H9 (cell line): ENCODE measurements at places on chromosomes 6 and 20. TPM values are rescaled to one million over a fixed set of nuclear protein-coding genes. Genes with fewer than 3 reads are reported as not detected.

GRCh38 chr6:123908797-123909196 lies 105.1 kb downstream of the NKAIN2 start:
- DNase-seq, result no peak

- DNase-seq, result no peak
These were observed 17.3 kb downstream of the EEF1E1 start for GRCh38 chr6:8085053-8085511.

The KHDC1 gene
- total RNA-seq, result 7.7 and 7.8 TPM in 2 replicates

GRCh38 chr6:110635096-110635495 lies 158.7 kb upstream of the SLC22A16 start:
- DNase-seq, result no peak

The MAFB gene
- total RNA-seq, result 0.85 and 1.0 TPM in 2 replicates

The CST2 gene
- not detected in 2 replicates for total RNA-seq

DNA sequence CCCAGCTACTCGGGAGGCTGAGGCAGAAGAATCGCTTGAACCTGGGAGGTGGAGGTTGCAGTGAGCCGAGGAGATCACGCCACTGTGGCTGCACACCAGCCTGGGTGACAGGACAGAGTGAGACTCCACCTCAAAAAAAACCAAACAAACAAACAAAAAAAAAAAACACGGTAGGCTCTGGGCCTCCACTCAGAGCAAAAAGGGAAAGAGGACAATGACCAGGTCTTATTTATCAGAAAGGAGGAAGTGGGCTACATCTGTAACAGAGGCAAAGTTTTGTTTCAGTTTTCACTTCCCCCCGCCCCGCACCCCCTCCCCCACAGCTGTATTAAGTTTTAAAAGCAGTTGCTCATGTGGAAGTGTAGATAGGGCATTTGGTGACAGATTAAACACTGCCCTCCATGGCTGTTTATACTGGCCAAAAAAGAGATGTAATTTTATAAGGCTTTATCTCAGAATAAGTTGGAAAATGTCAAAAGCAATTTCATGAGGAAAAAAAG lies 114.6 kb downstream of the RCAN2 start:
- DNase-seq, result no peak

The AIF1 gene
- total RNA-seq, result 3.2 and 4.2 TPM in 2 replicates

GRCh38 chr20:59819496-59820203 lies 113.8 kb downstream of the SYCP2 start:
- DNase-seq, result peak; percentile 25

GRCh38 chr20:48339190-48339985 lies 488.4 kb downstream of the PREX1 start:
- no peak for DNase-seq

The GPLD1 gene
- 7.5 and 8.0 TPM in 2 replicates for total RNA-seq

The CPXM1 gene
- total RNA-seq, result 69.0 and 70.0 TPM in 2 replicates

GRCh38 chr6:55069132-55069781 lies 105.1 kb upstream of the HCRTR2 start:
- DNase-seq, result peak; percentile 30

DNA sequence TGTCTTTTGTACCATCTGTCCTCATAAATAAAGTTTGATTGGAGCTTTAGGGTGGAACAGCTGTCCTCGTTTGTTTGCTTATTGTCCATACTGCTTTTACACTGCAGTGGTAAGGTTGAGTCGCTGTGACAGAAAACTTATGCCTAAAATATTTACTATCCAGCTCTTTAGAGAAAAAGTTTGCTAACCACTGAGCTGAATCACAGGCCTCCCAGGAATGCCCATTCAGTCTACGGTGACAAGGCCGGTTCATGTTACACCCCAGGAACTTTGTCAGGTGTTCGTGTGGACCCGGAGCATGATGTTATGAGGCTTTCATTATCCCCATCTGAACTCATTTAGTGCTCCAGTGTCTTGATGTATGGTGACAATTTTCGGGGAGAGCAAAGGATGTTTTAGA lies 401.1 kb downstream of the SAMD5 start:
- DNase-seq, result no peak

- DNase-seq, result no peak
These were observed 150.9 kb downstream of the EYA4 start for GRCh38 chr6:133392015-133392414.

GRCh38 chr20:38207621-38208020 lies 42.6 kb upstream of the TGM2 start:
- no peak for DNase-seq

DNA sequence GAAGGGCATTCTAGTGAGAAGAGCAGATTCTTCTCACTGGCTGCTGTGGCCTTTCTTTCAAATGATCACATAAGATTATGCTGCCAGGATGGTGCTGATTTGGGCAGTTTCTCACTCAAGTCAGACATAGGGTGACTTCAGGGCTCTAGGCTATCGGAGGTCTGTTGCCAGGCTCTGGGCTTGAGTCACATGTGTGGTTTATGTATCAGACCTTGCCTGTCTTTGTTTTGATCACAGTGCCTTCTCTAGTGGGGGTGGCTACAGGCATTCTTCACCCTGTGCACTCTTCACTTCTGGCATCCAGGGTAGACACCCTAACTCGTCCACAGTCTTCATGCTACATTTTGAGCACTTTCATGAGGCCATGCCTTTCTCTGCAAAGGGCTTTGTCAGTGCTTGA lies 823.7 kb upstream of the MAN1A1 start:
- no peak for DNase-seq

The PAK5 gene
- total RNA-seq, result 0.20 and 0.37 TPM in 2 replicates

The SLC12A5 gene
- 7.3 and 8.7 TPM in 2 replicates for total RNA-seq

DNA sequence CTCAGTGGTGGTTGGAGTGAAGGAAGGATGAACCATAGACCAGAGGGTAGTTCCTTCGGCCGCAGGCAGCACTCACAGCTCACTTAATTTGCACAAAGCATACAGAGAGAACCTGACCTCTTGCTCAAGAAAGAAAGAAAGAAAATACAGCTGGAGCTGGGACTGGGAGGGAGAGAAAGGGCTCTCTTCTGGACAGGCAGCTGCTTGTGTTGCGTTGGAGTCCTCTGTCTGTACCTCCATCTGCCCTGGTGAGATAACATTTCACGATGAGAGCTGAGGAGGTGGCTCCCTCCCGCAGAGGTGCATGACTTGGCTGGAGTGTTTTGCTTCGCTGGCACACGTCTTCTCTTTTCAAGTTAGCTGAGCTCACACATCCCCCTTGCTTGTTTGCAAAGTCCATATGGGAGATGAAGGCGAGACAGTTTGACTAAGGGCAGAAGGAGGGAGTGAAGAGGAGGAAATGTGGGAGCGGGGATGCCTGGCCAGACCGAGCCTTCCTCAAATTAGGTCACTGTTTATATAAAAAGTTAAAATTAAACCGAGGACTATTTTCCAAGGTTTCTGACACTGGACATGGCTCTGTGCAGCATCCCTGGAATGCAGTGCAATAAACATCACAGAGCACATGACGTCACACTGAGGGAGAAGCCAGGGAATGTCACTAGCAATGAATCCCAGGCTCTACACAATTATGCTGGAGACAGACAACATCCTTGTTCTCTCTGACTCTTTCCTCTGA lies 359.4 kb downstream of the CD83 start:
- no peak for DNase-seq

GRCh38 chr6:37759221-37760144 lies 60.0 kb upstream of the ZFAND3 start:
- DNase-seq, result no peak

The COL12A1 gene
- 0.96 and 1.4 TPM in 2 replicates for total RNA-seq

GRCh38 chr6:52116605-52116948 lies 29.2 kb upstream of the PKHD1 start:
- no peak for DNase-seq

The NRM gene
- total RNA-seq, result 34.9 and 36.5 TPM in 2 replicates

DNA sequence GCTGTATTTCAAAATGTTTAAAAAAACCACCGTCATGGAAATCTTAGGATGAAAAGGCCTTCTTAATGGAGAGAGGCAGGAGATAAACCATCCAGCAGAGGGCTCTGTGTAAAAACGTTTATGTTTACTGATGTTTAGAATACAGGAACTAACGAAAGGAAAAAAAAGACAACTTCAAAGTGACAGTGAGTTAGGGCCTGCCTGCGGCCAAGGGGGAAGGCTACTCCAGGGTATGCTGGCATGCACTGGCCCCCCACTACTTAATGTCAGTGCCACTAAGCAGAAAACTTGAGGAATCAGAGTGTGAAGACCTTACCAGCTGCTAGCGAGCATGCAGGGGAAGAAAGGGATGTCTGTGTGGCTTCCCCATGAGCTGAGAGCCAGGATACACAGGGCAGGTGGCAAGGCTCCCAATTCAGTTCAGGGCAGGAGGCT lies 47.7 kb downstream of the AKAP7 start:
- DNase-seq, result peak; percentile 49

DNA sequence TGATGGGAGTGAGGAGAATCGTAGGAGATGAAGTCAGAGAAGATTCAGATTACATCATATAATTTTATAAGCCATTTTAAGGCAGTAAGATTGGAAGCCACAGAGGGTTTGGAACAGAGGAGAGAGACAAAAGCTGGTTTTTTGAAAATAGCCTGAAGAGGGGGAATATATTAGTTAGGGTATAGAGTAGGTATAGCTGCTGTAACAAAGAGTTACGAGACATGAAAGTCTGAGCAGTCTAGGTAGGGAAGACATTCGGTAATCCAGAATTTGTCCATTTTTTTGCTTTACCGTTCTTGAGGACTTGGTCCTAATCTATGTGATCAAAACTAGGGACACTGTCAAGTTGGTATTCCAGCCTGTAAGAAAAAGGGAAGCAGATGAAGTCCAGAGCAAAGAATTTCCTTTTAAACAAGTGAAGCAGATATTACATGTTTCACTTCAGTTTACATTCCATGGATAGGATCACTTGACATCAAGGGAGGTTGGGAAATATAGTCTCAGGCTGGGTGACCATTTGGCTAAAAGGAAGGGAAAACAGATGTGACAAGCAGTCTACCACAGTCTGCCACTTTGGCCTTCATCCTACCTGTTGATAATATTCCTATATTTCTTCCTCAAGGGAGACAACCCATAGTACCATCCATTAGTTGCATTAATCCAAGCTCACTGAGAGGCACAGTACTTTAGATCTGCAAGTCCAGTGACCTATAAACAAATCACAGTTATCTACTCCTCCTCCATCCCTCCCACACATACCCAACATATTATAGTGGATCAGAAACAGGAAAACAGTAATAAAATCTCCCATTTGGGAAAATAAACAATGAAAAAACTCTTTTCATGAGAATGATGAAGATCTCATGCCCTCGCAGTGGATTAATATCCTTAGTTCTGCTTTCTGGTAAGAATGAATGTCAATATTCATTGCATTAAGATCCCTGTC lies 10.2 kb downstream of the FAM135A start:
- DNase-seq, result no peak

DNA sequence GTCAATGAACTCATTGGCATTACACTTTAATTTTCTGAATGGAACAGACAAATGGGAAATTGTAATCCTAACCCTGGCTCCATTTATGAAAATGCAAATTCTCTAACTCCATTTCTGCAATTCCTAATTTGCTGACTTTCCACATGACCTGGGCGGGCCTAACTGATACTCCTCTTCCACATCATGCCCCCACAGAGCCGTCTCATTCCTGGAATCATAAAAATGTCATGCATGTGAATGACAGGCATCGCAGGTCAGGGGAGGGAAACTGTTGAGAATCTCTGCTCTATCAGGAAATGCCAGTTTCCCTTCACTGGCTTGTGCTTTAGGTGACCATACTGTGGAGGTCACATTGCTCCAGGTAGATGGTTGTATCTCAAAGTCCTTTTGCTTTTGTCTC lies 165.1 kb downstream of the ZNF217 start:
- DNase-seq, result no peak

DNA sequence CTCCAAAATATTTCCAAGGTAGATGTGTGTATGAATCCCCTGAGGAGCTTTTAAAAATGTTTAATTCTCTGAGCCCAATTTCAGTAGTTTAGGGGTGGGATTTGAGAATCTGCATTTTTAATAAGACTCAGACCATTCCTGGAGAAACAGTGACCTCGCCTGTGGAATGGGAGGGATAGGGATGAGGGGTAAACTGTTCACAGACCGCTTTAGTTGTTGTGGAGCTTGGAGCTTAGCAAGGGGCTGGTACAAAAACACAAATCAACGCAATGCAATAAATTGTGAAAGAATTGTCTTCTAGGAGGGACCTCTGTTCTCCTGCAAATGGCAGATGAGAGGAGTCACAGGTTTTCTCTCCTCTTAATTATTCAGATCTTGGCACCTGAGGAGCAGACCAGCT lies 239.3 kb upstream of the SULF2 start:
- DNase-seq, result no peak

DNA sequence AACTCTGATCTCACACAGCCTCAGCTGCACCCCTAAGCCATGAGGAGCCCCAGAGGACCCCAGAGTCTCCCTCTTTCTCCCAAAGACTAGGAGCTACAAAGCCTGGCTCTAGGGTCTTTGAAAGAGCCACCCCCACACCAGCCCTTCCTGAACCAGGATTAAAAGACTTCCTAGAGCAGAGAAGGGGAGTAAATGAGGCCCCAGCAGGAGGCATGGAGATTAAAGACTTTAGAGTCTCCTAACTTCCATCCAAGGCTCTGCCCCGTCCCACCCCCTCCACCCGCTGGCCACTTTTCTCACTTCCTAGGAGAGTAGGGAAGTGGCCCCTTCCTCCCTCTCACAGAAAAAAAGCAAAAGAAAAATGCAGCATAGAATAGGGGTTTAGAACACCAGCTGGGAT lies 1.7 kb downstream of the PREX1 start:
- DNase-seq, result peak; percentile 69

The TFAP2B gene
- not detected in 2 replicates for total RNA-seq

GRCh38 chr6:148925701-148926100 lies 178.9 kb downstream of the UST start:
- no peak for DNase-seq

The PSORS1C1 gene
- 0.48 TPM in 2 replicates for total RNA-seq

The PPP1R3G gene
- not detected in 2 replicates for total RNA-seq

DNA sequence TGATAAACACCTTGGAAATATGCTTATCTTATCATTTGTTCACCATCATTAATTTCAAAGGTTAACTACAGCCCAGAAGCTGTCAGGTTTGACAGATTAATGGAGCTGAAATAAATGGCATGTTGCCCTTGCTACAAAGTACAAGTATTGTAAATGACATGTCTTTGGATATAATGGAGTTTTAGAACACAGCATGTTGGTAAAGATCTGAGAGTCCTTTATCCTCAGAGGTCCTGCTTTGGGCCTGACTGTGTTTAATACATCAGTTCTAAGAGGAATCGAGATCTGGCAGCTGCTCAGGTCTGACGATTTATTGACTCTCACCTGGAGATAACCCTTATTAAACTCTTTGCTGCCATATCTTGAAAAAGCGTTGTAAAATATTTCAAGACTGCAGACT lies 222.7 kb upstream of the OPRM1 start:
- DNase-seq, result no peak

The ACTL10 gene
- 0.46 and 0.55 TPM in 2 replicates for total RNA-seq

GRCh38 chr6:106163966-106164877 lies 78.1 kb downstream of the PRDM1 start:
- no peak for DNase-seq
